ENCODE measurements at places on chromosomes 3 and 15.

DNA sequence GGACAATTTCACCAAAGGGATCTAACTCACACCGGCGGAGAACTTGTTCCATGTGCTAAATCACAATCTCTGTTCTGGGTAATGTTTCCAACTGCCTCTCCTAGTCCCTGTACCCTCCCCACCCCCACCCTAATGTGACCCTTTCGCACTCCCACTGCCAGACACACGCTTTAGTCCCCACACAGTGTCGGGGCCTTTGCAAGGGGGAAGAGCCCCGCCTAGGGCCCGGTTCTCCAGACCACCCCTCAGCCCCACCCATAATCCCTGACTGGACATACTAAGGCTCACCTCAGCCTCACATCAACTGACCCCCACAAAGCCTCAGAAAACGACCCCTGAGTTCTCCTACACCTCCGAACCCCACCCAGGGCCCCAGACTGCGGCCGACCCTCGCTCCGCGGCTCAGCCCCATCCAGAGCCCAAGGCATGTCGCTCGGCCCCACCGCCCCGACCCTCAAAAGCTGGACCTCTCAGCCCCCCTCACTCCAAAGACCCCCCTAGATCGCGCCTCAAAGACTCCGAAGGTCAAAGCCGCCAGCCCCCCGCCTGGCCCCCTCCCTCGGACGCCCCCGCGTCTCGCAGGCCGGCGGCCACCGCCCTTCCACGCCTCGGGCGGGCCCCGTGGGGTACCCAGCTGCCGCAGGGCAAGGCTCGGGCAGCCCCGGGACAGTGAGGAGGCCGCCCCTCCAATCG is 72.0 kb upstream of the MAP4 start:
- peaks cover 3% of the 10 kb centered on the region for H3K36me3 ChIP-seq
- H3K4me3 ChIP-seq, result peak overlapping the region; percentile 94
- H3K27me3 ChIP-seq, result no peaks in the 10 kb centered on the region
- H3K27ac ChIP-seq, result peak overlapping the region; percentile 65
- DNase-seq, result no peak

GRCh38 chr3:168071591-168072322 is 24.0 kb downstream of the GOLIM4 start:
- H3K36me3 ChIP-seq, result no peaks in the 10 kb centered on the region
- no peaks in the 10 kb centered on the region for H3K27me3 ChIP-seq
- H3K27ac ChIP-seq, result no peak overlapping the region
- no peak for DNase-seq
- no peaks in the 10 kb centered on the region for H3K4me1 ChIP-seq

DNA sequence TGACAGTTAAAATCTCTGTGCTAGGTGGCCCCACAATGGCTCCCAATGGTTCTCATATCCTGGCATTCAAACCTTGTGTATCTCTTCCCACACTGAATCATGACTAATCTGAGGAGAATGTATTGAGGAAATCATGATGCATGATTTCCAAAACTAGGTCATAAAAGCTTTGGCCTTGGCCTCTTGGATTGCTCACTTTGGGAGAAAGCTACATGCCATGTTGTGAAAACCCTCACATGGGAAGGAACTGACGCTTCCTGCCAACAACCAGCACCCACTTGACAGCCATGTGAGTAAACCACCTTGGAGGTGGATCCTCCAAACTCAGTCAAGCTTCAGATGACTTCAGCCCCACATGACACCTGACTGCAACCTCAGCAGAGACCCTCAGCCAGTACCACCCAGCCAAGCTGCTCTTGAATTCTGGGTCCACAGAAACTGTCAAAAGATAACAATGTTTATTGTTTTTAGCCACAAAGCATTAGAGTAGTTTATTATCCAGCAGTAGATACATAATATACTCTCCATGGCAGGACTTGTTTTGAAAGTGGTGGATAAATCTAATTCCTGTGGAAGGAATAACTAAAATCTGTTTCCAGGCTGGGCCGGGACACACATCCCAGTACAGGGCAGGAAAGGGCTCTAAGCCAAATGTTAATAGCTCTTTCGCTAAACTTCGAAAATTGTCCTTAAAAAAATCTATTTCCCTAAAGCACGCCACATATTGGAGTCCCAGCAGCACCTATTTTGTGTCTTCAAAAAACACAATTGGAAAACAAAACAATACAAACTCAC is 1.0 kb upstream of the ZNF620 start:
- peak overlapping the region; percentile 96 for H3K27ac ChIP-seq
- H3K4me1 ChIP-seq, result peaks cover 19% of the 10 kb centered on the region
- H3K36me3 ChIP-seq, result no peaks in the 10 kb centered on the region
- H3K4me3 ChIP-seq, result no peak overlapping the region

DNA sequence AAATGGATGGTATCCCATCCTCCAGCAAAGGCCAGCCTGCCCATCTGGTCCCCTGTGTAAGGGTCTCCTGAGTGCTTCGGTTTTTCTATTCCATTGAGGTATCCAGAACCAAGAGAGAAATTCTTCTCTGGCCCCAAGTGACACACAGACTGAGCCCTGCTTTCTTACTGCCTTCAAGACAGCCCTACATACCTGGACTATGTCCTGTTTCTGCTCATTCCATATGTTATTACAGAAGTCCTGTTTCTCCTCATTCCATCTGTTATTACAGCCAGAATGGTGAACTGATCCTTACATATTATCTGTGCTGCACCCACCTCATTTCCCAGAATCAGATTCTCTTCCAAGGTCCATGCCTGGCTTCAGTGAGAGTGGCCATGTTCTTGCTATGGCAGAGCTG is 115.2 kb downstream of the DCLK3 start:
- no peaks in the 10 kb centered on the region for H3K4me1 ChIP-seq
- no peaks in the 10 kb centered on the region for H3K36me3 ChIP-seq
- no peaks in the 10 kb centered on the region for H3K27me3 ChIP-seq
- H3K4me3 ChIP-seq, result no peak overlapping the region

Measured in endothelial cell of umbilical vein (primary cell).